Transverse colon (tissue), 4 donors: ENCODE measurements at places on chromosomes 3 and 15. TPM values are rescaled to one million over a fixed set of nuclear protein-coding genes. Genes with fewer than 3 reads are reported as not detected.
A peak's percentile ranks its signal among the peaks of the same experiment; 100 is the strongest.

DNA sequence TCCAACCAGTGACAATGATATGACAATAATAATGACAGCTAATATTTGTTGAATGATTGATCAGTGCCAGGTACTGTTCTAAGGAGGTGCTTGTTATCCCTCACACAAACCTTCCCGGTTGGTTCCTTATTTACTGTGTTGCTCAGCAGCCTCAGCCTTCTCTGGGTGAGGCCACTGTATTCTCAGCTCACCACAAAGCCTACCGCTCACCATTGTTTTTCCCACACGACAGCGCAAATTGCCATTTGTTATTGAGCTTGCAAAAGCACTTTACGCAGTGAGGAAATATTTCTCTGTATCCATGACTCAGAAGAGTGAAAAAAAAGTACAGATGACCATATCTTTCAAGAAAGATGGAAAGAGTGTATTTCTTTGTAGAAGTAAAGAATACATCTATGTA is 49.5 kb upstream of the PDZRN3 start:
- no peak for DNase-seq

DNA sequence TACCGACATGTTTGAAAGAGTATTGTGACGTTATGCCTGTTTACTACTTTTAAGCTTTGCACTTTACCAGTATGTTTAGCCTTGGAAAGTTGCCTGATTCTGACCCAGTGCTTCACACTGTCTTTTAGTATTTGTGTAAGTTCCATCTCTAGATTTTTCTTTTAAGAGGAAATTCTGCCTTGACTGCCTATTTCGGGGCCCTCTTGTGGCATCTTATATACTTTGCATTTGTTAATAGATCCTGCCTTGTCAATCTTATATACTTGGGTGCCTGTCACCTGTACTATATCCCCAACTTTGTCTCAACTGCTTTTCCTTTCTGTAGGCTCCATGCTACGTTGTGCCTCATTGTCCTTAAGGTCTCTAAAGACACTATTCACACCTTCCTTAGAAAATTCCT is 244.6 kb downstream of the STXBP5L start:
- DNase-seq = no peak

DNA sequence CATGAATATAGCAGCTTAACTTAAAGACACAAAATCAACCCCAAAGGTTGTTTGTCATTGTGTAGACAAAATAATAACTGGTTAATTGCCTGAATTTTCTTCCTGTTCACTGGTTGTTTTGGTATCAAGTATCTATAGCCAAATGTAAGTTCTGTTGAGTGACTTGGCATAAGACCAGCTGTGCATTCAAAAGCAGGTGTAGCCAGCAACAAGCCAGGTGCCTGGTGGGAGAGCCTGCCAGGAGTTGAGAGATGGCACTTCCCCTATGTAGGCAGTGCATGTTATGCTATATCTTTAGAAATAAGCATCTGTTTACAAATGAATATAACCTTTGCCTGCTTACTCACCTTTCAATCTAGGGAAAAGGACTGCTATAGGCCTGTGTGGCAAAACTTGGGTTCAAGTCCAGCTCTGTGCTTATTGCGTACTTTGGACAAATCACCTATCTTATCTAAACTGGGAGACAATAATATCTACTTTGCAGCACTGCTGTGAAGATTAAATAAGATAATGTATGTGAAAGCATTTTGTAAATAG is 84.9 kb upstream of the TBL1XR1 start:
- DNase-seq = peak; percentile 35

DNA sequence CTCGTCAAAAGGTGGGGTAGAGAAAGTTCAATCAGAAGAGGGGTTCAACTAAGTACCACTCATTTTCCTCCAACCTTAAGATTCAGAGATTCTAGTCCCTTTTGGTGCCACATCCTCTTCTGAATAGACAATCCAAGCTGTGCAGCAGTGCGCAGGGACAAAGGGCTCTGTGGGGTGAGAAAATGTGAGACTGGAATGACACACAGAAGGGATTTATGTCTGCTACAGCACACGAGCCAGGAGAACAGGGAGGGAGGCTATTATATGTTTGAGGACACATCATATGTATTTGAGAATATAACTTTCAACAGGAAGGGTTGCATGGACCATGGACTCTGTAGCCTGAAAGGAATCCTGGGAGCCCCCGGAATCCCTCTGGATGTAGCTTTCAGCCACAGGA is 33.0 kb downstream of the LSM3 start:
- DNase-seq = no peak

DNA sequence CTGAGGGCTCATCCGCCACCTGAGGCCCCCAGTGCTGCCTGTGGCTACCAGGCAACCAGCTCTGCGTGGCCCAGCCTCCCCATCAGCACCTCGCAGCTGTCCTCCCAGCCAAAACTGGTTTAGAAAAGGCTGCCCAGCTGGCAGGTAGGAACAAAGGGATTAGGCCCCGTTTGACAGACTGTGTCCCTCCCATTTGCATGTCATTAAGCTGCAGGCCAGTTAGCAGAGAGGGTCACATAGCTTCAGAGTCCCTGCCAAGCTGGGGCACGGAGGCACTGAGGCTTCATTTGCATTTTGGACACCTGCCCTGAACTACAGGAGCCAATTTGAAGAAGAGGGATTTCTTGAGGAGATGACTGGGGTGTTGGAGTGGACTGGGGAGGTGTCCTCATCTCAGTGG is 177.9 kb downstream of the TLE3 start:
- DNase-seq = no peak

GRCh38 chr3:149784064-149784704 is 8.2 kb downstream of the ANKUB1 start:
- DNase-seq = no peak

- peak; percentile 60 for DNase-seq
Measured at GRCh38 chr3:73255609-73256029, 194.2 kb downstream of the EBLN2 start.

DNA sequence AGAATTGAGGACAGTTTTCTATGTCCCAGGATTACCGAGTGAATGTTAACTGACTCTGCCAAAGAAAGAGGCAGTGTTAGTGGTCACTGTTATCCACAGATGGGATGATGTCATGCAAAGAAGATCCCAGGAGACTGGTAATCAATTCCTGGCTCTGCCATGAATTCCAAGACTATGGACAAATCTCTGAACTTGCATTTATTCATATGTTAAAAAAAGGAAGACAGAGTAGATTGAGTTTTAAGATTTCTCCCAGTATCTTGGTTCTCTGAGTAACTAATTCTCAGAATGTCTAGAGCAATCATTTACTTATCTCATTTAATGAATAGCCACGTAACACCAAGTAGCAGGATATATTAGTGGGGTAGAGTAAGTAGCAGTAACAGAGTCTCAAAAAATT is 11.5 kb upstream of the MAP3K13 start:
- DNase-seq = no peak

DNA sequence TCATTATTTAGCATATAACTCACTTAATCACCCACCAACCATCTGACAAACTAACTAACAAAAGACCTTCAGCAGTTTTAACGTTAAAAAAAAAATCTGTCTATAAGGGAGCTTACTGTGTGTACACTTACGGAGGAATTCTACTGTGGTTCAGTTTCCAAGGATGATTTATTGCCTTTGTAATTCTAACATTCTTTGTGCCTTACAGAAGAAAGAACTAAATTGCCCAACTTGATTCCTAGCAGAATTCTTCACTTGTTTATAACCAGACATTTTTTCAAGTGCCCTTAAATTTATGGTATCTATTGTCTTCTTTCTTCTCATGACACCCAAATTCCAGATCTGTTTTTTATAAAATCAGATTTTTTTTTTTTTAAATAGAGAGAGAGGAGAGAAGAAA is 119.7 kb upstream of the IGSF10 start:
- DNase-seq = no peak

GRCh38 chr15:75045332-75046015 is 22.1 kb downstream of the PPCDC start:
- no peak for DNase-seq

DNA sequence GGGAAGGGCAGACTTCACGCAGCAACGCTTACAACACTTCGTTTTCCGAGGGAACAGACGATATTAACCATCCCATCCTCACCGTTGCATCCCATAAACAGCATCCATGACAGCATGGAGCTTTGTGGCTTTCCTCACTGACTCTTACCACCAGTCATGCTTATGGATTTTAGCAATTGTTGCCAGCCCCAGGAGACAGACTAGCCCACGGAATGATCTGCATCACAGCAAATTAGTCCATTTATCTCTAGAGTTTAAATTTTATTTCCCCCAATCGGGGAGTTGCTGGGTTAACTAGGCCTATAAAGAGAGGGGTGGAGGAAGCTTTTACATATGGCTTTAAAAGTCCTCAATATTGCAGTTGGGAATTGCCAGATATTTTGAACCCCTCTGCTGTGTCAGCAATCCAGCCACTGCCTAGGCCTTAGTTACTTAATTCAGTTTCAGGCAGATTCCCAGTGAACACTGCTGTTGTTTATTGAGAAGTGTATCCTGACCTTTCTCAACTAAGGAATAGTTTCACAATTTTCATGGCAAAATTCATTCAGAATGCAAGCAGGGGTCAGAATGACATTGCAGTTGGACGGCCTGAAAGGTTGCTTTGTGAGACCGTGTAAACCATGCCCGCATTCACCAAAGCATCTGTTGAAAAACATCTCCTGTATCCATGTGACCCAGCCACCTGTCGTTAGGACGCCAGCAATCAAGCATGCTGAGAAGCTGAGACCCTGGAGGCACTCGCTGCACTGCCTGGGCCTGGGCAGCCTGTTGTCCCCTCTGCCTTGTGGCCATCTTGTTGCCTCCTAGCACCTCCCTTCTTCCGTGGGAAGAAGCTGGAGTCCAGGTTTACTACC is 397.4 kb upstream of the TPM1 start:
- DNase-seq = no peak

DNA sequence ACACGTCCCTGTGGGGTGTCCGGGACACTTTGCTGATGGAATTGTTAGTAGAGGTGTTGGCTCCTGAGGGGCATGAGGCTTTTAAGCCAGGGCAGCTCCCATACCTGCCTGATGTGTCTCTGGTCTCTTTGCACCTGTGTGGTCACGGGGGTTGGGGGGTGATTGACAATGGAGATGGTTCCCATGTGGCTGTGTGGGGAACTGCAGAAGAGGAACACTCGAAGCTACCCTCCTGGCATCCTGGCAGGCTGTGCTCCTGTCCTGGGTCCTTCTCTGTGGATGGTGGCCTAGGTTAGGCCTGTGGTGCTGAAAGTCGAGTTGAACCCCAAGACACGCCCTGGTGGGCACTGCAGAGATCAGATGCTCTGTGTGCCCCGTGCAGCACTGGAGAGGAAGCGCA is 73.4 kb downstream of the HMCES start:
- DNase-seq = no peak

- no peak for DNase-seq
Measured at GRCh38 chr15:63628123-63628822, 31.1 kb downstream of the FBXL22 start.

GRCh38 chr3:134291319-134292254 is 40.9 kb upstream of the RYK start:
- DNase-seq = peak; percentile 63

DNA sequence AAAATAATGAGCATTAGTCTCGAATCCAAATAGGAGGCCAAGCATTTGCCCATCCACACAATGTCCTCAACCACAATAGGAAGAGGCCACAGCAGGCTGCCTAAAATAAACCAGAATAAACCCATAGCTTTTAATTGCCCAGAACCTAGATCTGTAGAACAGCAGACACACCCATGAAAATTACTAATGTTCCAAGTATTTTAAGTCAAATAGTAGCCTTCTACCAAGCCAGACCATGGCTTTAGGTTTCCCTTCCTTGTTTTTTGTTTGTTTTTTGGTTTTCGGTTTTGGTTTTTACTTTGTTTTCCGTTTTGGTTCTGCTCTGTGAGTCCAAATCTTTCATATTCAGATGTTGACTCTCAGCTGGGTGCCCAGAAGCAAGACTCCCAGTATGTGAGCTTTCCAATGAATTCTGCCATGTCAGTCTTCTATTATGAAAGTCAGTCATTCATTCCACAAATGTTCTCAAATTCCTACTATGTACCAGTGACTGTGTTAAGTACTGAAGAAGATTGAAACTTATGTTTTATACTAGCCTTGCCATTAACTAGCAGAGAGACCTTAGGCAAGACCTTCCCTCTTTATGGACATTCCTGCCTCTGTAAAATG is 57.8 kb upstream of the BOC start:
- no peak for DNase-seq

DNA sequence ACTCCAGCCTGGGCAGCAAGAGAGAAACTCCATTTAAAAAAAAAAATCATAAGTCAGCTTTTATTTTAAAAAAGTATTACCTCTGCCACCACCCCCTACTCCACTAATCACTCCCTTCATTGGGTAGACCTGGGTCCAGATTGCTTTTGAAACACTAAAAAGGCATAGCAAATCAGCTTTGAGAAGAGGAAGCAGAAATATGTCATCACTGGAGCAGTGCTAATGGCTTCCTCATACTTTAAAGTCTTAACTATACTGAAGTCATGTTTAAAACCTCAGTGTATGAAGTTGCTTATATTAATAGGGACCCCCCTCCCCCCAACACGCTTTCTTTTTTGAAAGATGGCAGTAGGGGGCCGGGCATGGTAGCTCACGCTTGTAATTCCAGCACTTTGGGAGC is 1.0 kb upstream of the HTR3D start:
- no peak for DNase-seq

DNA sequence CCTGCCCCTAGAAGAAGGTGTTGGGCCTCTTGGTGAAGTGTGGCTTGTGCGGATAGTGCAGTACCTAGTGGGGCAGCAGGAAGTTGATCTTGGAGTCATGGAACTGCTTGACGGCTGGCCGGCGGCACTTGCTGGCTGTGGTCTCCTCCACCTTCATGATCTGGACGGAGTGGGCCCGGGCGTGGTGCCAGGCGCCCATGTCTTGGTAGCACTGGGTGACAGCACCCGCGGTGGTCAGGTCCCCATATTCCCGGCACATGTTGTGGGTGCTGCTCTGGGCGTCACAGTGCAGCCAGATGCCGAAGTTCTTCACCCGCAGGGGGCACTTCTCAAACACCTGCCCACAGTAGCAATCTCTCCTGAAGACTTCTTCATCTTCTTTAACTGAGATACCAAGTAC is 30.7 kb downstream of the EXOG start:
- DNase-seq = no peak

DNA sequence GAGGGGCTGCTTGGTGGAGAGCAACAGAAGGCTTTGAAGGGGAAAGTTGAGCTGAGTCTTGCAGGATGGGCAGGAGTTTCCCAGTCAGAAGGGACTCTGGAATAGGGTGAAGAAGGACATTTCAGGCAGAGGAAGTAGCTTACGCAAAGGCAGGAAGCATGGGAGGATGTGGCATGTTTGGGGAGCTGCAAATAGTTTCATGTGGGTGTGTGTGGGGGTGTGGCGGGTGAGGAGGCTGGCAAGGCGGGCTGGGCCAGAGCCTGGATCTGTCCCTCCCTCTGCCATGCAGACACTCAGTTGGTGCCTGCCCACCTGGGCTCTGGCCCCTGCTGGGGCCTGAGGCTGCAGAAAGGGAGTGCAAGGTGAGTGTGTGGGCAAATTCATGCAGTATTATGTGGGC is 10.4 kb downstream of the TEX264 start:
- peak; percentile 64 for DNase-seq

- DNase-seq = peak; percentile 17
Measured at GRCh38 chr3:41026394-41027177, 172.7 kb upstream of the CTNNB1 start.

Gene ITGA11
- total RNA-seq = 0.48 TPM

Gene NME9
- total RNA-seq = not detected

Gene GRAMD1C
- total RNA-seq = 10.3 TPM

Gene METTL6
- total RNA-seq = 2.6 TPM

Gene CYFIP1
- 185 TPM for total RNA-seq

Gene CCK
- 1.4 TPM for total RNA-seq

Gene GOLGA6L7
- total RNA-seq = not detected
